ENCODE measurements at places on chromosomes 5 and 9. TPM values are rescaled to one million over a fixed set of nuclear protein-coding genes. Genes with fewer than 3 reads are reported as not detected.

DNA sequence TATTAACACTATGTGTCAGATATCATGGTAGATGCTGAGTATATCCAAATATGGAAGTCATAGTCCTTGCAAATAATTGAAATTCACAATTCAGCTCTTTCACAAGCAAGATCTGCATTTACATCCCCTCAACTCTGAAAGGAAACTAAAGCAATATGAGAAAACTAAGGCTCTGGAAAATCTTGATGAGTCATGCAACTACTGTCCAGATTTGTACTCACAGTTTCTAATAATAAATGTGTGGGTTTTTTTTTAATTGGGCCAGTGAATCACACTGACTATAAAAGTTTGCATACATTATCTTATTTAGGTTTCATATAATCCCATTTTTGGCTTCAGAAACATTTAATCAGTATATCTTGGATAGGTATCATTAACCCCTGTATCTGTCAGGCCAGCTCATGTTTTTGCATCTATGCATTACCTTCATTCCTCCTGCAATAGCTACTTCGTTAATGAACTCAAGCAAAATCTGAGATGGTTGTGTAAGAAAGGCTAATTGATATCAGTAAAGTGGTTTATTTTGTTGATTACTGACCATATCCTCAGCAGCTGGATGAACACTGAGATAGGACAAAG is 58.7 kb upstream of the PRR16 start:
- no peak for DNase-seq

DNA sequence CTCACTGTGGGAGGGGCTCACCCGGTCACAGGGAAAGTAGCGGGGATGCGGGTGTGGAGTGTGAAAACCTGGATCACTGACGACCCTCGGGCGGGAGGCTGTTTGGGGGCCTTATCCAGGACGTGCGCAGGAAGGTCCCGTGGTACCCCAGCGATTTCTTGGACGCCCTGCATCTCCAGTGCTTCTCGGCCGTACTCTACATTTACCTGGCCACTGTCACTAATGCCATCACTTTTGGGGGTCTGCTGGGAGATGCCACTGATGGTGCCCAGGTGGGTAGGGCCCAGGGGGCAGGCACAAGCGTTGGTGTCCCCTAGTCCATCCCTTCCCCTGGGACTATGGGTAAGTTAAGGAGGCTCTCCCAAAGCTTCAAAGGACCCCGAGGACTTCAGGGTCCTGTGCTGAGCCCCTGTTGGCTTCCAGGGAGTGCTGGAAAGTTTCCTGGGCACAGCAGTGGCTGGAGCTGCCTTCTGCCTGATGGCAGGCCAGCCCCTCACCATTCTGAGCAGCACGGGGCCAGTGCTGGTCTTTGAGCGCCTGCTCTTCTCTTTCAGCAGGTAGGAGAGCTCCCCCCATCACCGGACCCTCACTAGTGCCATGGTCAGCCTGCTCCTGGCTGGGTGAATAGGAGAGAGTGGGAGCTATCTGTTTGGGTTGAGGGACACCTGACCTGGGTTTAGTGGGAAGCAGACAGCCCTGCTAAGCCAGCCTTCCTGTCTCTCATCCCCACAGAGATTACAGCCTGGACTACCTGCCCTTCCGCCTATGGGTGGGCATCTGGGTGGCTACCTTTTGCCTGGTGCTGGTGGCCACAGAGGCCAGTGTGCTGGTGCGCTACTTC is 3.9 kb downstream of the SLC4A9 start:
- no peak for DNase-seq

- no peak for DNase-seq
These were observed 95.1 kb upstream of the ITGA1 start for GRCh38 chr5:52692606-52693005.

DNA sequence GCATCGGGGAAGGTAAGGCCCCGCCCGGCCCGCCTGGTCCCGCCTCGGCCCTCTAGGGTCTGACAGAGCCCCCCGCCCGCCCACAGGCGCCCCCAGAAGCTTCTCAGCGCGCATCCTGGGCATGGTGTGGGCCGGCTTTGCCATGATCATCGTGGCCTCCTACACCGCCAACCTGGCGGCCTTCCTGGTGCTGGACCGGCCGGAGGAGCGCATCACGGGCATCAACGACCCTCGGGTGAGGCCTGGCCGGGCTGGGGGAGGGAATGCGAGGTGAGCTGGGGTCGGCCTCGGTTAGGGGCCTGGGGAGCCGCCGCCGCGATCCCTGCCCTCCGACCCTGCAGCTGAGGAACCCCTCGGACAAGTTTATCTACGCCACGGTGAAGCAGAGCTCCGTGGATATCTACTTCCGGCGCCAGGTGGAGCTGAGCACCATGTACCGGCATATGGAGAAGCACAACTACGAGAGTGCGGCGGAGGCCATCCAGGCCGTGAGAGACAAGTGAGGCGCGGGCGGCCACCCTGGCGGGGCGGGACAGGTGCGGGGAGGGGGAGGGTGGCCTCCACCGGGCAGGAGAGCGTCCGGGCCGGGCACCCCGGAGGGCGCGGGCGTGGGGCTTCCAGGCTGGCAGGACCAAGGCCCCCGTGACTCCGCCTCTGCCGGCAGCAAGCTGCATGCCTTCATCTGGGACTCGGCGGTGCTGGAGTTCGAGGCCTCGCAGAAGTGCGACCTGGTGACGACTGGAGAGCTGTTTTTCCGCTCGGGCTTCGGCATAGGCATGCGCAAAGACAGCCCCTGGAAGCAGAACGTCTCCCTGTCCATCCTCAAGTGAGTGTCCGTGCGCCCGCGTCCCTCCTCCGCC is 7.1 kb downstream of the LRRC26 start:
- DNase-seq, result peak; percentile 55

Gene CCDC152
- 0.25 TPM for polyA plus RNA-seq
